Trophoblast cell (in vitro differentiated cells and primary cell): ENCODE measurements at places on chromosomes 2 and 18.
A peak's percentile ranks its signal among the peaks of the same experiment; 100 is the strongest.

DNA sequence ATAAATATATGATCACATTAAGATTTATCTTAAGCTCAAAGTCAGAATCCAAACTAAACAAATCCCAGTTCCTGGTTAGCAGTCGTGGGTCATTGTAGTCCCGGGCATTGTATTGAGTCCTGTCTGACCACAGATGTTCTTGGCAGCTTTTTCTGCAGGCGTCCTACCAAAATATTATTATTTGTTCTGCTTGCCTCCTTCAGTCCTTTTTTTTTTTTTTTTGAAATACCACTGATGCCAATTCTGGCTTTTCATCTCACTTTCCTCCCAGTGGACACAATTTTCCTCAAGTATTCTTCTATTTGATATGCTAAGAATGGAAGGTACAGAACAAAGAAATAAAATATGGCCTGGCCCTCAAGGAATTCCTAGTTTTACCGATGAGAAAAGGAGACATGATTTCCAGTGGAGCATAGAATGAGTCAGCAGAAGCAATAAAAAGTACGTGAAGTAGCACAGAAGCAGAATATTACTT, 151.6 kb downstream of the CSRNP3 start:
- no peak overlapping the region for H3K4me3 ChIP-seq
- DNase-seq, result no peak
- no peaks in the 10 kb centered on the region for H3K27me3 ChIP-seq
- no peaks in the 10 kb centered on the region for H3K36me3 ChIP-seq
- H3K27ac ChIP-seq, result no peak overlapping the region

GRCh38 chr2:170428868-170429267, 250.9 kb downstream of the MYO3B start:
- no peaks in the 10 kb centered on the region for H3K27me3 ChIP-seq
- no peaks in the 10 kb centered on the region for H3K4me1 ChIP-seq
- H3K27ac ChIP-seq, result no peak overlapping the region
- no peak overlapping the region for H3K4me3 ChIP-seq
- H3K36me3 ChIP-seq, result no peaks in the 10 kb centered on the region
- no peak for DNase-seq

DNA sequence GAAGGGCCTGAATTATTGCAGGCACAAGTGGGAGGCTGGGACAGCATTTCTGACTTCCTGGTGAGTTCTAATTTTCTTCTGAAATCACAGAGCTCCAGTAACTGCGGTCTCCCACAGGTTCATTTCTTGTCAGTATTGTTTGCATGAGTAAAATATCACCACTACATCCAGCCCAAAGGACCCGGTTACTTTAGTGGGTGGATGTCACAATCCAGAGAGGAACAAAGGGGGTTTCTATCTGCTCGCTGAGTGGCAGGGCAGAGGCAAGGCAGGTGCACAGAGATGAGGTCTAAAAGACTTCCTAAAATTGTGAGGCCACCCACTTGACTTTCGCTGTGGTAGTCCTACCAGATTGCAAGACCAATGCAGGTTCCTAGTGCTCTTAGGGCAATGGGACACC, 800.4 kb upstream of the ID2 start:
- H3K27me3 ChIP-seq, result no peaks in the 10 kb centered on the region
- H3K4me3 ChIP-seq, result no peak overlapping the region
- no peak overlapping the region for H3K27ac ChIP-seq

- no peak for DNase-seq
- H3K27me3 ChIP-seq, result no peaks in the 10 kb centered on the region
- H3K27ac ChIP-seq, result no peak overlapping the region
These were observed 267.4 kb downstream of the PHLPP1 start for GRCh38 chr18:62982600-62983251.

- H3K27ac ChIP-seq, result no peak overlapping the region
- DNase-seq, result no peak
- H3K36me3 ChIP-seq, result peaks cover 47% of the 10 kb centered on the region
- no peak overlapping the region for H3K4me3 ChIP-seq
These were observed 64.1 kb downstream of the CCDC93 start for GRCh38 chr2:117949806-117950205.

DNA sequence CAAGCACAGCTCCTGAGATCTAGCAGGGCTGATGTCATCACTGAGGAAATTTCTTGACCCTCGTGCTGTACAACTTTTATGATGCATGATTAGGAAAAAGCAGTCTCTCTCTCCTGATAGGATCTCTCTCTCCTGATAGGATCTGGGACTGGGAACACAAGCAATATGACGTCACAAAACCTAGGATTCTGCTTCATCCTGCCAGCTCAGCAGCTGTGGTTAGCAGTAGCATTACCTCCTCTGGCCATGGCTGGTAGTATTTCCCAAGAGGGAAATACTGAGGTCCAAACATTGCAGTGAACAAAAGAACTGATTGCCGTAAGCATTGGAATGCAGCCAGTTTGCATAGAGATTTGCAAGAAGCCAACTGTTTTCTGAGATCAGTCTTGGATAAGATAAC, 521.2 kb upstream of the POU3F3 start:
- no peak overlapping the region for H3K4me3 ChIP-seq
- no peaks in the 10 kb centered on the region for H3K27me3 ChIP-seq
- H3K36me3 ChIP-seq, result no peaks in the 10 kb centered on the region
- H3K27ac ChIP-seq, result peak overlapping the region; percentile 7
- DNase-seq, result peak; percentile 90

DNA sequence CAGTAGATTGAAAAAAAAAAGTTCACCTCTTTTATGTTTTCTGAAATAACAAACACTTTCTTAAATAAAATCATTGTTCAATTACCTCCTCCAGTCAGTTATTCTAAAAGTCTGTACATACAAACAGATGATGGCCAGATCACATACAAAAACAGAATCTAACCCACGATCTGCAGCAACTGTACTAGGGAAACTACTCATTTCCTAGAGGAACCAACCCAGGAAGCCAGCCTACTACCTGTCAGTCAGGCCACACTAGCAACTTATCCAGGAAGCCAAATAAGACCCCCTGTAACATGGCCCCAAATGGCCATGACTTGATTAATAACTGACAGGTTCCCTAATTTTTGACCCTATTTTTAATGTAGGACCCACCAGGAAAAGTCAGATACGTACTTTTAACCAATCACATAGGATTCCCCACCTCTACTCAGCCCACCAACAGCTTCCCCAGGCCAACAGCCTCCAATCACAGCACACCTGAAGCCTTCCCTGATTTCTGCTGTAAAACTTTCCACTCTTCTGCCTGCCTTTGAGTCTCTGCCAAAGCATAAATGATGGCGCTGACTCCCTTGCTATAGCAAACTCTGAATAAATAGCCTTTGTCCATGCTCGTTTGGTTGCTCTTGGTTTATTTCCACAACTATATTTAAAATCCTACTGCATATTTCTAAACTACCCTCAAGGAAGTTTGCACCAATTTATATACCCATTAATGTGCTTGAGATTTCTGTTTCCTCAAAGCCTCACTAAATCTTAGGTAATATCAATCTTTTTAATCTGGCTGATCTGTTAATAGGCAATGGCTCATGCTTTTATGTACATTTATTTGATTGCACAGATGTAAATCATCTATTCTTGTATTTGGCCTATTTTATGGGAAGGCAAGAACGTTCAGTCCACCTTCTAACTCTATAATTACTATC, 486.4 kb downstream of the FBXO15 start:
- H3K4me3 ChIP-seq, result no peak overlapping the region
- no peaks in the 10 kb centered on the region for H3K4me1 ChIP-seq
- no peaks in the 10 kb centered on the region for H3K27me3 ChIP-seq
- H3K27ac ChIP-seq, result no peak overlapping the region

- H3K27ac ChIP-seq, result peak overlapping the region; percentile 6
- no peaks in the 10 kb centered on the region for H3K27me3 ChIP-seq
- H3K4me3 ChIP-seq, result no peak overlapping the region
- peaks cover 7% of the 10 kb centered on the region for H3K4me1 ChIP-seq
- DNase-seq, result peak; percentile 76
These were observed 15.4 kb downstream of the GREB1L start for GRCh38 chr18:21257386-21257785.

DNA sequence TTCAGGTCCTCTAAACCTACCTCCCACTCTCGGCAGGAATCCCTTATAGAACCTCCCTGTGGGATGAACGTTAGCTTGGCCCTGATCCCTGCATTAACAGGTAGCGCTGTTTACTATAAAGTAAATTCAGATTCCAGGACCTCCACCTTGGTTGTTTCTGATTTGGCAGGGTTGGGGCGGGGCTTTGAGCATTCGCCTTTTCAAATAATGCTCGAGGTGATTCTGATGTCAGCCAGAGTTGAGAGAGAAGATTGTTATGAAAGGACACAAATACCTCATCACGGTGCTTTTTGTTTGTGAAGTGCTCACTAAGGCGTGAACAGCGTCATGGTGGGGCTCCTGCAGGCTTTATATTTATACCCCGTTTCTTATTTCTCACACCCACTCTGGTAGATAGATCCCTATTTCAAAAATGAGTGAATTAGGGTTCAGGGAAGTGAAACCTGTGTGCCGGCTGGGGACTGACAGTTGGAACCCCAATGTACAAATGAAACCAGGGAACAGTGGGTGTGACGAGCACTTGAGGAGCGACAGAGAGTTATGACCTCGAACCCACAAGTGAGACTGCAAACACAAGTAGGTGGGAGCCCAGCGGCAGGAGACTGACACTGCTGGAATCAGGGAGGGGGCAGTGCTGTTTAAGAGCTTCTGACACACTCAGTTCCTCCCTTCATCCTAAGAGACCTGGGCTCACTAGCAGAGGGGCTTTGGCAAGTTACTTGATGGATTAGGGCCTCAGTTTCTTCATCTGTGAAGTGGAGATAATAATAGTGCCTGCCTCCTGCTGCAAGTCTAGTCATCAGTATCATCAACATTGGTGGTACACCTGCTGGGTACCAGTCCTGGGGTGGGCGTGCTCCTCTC, 14.2 kb upstream of the CXCR4 start:
- no peak for DNase-seq
- no peak overlapping the region for H3K4me3 ChIP-seq
- H3K4me1 ChIP-seq, result peaks cover 8% of the 10 kb centered on the region
- peaks cover 3% of the 10 kb centered on the region for H3K27me3 ChIP-seq
- H3K36me3 ChIP-seq, result no peaks in the 10 kb centered on the region

DNA sequence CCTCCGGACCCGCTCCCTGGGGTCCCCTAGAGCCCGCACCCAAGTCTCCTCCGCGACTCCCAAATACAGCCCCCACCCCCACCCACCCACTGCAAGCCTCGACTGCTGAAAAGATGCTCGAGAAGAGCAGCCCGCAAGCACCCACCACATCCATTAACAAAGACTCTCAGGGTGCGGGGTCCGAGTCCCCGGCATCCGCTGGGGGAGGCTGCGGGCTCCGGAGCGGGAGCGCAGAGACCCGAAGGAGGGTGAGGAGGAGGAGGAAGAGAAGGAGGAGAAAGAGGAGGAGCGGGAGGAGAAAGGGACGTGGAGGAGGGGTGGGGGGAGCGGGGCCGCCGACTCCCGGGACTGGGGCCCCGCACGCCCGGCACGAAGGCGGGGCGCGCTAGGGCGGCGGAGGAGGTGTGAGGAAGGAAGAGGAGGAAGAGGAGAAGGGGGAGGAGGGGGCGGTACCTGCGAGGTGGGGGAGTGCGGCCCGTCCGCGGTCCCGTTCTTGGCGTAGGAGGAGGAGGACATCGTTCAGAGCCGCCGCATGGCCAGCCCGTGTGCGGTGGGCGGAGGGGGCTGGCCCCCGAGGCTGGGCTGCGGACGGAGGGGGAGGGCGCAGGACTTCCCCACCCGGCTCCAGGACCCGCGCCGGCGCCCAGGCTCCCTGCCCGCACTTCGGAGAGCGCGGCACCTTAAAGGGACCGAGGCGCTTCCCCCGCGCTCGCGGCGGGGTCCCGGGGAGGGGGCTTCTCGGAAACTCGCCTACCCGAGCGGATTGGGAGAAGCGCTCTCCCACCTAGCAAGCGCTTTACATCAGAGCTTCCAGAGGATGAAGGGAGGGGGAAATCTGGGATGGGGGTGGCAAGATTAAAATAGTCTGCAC, at the start of gene CACNB4:
TSS of gene CACNB4 (minus strand) at position 549 of the 871 bp plus-strand sequence.
- H3K4me3 ChIP-seq, result peak within 1 kb of the TSS; percentile 63
- no peak within 1 kb of the TSS for H3K27ac ChIP-seq
- H3K4me1 ChIP-seq, result peaks cover 9% of the 10 kb centered on the region
- DNase-seq, result no peak
- no peaks in the 10 kb centered on the region for H3K36me3 ChIP-seq
- H3K27me3 ChIP-seq, result peaks cover 27% of the 10 kb centered on the region

GRCh38 chr18:35786365-35787042, 186.0 kb upstream of the RMP24 start:
- no peaks in the 10 kb centered on the region for H3K36me3 ChIP-seq
- H3K27ac ChIP-seq, result no peak overlapping the region
- H3K27me3 ChIP-seq, result no peaks in the 10 kb centered on the region
- no peak overlapping the region for H3K4me3 ChIP-seq

GRCh38 chr2:735670-736218, 58.5 kb upstream of the TMEM18 start:
- no peaks in the 10 kb centered on the region for H3K36me3 ChIP-seq
- H3K4me1 ChIP-seq, result peaks cover 6% of the 10 kb centered on the region
- H3K4me3 ChIP-seq, result no peak overlapping the region
- no peak for DNase-seq
- H3K27ac ChIP-seq, result no peak overlapping the region
- no peaks in the 10 kb centered on the region for H3K27me3 ChIP-seq

GRCh38 chr2:236919209-236919608, 166.5 kb upstream of the COPS8 start:
- H3K36me3 ChIP-seq, result no peaks in the 10 kb centered on the region
- H3K27ac ChIP-seq, result no peak overlapping the region

DNA sequence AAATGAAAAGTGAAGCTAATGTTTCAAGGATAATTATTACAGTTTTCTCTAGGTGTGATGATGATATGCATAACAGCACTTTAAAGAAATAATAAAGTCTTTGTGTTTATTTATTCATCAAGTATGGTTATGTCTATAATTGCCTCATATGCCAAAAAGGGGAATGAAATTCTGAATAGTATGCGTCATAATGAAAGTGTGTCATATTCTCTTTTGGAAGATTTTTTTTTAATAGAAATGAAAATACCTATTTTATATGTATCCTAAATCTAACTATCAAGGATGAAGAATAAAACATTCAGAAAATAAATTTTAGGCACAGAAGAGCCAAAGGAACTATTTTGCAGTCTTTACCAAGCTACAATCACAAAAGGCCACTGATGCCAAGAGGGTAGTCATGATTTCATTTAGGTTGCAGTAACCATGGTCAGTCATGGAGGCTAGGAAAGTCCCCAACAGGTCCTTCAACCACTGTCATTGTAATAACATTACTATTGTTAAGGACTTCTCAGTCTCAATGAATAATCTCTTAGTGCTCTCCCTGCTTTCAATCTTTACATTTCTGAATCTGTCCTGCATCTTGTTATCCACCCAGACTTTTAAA, 712.5 kb downstream of the DCDC2C start:
- H3K27ac ChIP-seq, result no peak overlapping the region
- H3K4me1 ChIP-seq, result no peaks in the 10 kb centered on the region
- H3K4me3 ChIP-seq, result no peak overlapping the region
- H3K27me3 ChIP-seq, result no peaks in the 10 kb centered on the region
- DNase-seq, result no peak

- H3K4me1 ChIP-seq, result peaks cover 3% of the 10 kb centered on the region
- no peak overlapping the region for H3K4me3 ChIP-seq
- DNase-seq, result no peak
- H3K27ac ChIP-seq, result no peak overlapping the region
- no peaks in the 10 kb centered on the region for H3K27me3 ChIP-seq
- H3K36me3 ChIP-seq, result no peaks in the 10 kb centered on the region
These were observed 594.9 kb upstream of the ID2 start for GRCh38 chr2:8086796-8087479.
